ENCODE measurements at places on chromosomes 16 and 17. TPM values are rescaled to one million over a fixed set of nuclear protein-coding genes. Genes with fewer than 3 reads are reported as not detected.
A peak's percentile ranks its signal among the peaks of the same experiment; 100 is the strongest.

DNA sequence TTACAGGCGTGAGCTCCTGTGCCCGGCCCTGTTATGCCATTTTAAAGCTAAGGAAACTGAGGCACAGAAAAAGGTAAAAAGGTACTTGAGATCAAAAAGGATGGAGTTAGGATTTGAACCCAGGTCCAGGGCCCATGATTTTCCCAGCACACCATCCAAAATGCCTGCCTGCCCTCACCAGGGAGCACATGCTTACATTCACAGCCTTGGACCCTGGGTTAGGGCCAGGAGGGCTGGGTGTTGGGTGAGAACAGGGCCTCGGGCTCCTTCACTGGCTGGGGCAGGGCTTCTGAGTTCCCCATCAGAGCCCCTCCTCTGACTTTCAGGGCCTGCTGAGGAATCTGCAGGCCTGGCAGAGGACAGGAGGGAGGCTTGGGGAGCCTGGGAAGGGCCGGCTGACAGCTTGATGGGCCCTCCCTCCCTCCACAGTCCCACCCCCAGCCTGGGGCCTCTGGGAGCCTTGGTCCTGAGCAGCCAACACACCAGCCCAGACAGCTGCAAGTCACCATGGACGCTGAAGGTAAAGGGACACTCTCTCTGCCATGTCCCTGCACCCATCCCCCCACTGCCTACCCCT is at the start of gene QPRT:
Gene QPRT (plus strand): TSS at position 490 of the 577 bp plus-strand sequence. CDS start 18 bp downstream, at position 508.
- DNase-seq, result peak; percentile 88

DNA sequence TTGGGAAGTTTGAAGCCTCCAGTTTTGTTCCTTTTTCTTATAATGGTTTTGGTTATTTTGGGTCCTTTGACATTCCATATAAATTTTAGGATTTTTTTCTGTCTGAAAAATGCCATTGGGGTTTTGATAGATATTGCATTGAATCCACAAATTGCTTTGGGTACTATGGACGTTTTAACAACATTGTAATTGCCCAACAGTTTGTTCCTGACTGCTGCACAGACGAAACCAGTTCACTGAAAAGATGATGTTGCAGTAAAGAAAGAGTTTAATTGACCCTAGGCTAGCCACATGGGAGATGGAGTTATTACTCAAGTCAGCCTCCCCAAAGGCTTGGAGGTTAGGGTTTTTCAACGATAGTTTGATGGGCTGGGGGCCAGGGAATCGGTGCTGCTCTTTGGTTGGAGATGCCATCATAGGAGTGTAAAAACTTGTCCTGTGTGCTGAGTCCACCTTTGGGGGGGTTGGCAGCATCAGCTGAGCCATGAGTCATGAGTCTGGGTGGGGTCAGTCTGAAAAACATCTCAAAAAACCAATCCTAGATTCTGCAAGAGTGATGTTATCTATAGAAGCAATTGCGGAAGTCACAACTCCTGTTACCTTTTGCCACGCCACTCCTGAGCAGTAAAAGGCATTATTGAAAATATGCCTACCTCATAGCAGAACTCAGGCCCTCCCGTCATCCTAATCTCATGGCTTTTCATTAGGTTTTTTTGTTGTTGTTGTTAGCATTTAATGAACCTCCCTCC is 2.7 kb upstream of the PRSS41 start:
- peak; percentile 36 for DNase-seq

DNA sequence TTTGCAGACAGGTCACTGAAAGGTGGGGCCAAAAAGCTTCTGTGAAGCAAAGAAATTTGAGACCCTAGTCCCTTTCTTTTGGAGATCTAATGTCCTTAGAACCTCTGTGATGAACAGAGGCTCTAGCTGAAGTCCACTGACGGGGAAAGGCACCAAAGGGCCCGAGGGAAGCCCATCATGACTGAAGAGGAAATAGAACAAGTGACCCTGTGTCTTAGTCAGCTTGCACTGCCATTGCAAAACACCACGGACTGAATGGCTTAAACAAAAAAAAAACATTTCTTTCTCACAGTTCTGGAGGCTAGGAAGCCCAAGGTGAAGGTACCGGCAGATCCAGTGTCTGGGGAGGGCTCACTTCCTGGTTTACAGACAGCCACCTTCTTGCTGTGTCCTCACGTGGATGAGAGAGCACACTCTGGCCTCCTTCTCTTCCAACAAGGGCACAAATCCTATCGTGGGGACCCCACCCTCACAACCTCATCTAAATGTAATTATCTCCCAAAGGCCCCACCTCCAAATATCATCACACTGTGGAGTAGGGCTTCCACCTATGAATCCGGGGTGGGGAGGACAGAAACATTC is 24.3 kb upstream of the ASGR2 start:
- no peak for DNase-seq

The DNASE1L2 gene
- 0.91 TPM for polyA plus RNA-seq

- DNase-seq, result no peak
These were observed 98.1 kb upstream of the CCL2 start for GRCh38 chr17:34156741-34157589.

The MYH8 gene
- polyA plus RNA-seq, result 2.1 TPM

DNA sequence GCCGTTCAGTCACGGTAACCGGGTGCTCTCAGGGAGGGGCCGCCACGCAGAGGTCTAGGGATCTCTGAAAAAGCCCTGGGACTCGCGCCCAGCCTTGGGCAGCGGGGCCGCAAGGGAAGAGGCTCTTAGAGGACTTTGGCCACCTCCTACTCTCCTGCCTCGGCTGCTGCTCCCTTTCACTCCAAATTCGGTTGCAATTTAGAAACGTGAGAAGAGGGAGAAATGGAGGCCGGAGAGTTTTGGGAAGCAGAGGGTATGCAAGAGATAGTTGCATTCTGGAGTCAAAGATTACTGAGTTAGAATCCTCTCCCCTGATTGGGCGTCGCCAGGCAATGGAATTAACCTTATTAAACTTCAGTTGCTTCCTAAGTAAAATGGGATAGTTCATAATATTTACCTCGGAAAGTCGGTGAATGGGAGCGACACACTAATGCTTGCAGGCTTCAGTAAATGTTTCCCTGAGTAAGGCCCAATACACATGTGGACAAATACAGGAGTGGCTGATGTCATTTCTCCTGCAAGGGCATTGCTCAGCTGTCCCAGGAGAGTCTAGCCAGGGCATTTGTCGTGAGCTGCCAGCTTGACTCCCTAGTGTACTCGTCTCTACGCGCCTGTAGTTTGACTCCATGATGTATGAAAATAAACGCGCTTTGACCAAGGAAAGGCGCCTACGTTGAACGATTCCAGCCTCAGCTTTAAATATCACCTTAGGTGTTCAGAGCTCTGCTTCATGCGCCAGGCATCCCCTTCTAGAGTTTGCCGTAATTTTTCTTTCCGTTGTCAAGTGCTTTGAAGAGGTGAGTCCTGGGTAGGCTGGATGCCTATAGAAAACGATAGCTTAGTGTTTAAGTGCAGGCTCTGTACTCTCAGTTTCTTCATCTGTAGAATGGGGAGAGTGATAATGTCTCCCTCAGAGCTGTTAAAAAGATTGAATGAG is 667 bp downstream of the OGFOD1 start:
- peak; percentile 71 for DNase-seq

DNA sequence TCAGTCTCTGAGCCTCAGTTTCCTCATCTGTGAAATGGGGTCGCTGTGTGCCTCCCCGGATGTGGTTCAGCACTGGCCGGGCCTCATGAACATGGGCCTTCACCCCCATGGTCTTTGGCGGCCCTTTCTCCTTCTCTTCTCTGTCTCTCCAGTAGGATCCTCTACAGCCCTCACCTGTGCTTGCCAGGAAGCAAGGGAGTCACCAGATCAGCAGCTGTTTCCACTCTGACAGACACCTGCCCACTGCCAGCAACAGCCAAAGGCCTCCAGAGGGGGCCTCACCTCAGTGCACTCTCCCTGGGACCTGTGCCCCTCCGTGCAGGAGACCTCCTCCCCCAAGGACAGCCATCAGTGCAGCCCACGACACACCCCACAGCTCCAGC is 89.4 kb downstream of the C16orf78 start:
- DNase-seq, result peak; percentile 12

DNA sequence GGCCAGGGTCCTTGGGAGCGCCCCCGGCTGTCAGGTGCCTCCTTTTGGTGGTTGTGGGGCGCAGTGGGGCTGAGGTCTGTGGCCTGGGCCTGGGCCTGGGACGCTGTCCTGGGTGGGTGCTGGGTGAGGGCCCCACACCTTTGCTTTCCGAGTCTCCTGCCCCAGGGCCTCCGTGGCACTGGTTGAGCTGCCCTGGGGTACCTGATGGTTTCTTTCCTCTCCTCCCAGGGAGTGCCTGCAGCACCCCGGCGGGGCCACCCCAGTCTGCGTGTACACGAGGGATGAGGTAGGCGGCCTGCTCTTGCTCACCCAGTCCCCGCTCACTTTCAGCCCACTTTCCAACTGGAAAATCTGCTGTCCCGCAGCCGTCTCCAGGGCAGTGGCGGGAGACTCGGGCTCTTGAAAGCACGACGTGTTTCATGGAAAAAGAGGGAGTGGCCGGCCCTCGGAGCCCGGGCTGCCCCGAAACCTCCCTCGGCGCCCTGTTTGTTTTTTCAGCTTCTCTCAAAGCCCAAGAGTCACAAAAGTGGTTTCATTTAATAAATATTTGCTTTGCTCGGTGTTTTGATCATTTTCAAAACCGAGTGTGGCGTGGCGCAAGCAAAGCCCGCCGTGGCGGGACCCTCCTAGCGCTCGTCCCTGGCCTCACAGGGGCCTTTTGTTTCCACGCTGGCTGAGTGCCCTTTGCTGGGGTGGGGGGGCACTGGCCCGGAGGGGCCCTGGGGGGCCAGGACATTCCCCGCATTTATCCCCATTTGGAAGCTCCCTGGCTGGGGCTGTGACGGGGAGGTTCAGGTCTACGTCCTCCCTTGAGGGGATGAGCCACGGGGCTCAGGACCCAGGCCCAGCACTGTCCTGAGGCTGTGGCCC is 17.4 kb downstream of the ASPSCR1 start:
- DNase-seq, result no peak

GRCh38 chr17:13931800-13932460 is 137.4 kb upstream of the COX10 start:
- no peak for DNase-seq

DNA sequence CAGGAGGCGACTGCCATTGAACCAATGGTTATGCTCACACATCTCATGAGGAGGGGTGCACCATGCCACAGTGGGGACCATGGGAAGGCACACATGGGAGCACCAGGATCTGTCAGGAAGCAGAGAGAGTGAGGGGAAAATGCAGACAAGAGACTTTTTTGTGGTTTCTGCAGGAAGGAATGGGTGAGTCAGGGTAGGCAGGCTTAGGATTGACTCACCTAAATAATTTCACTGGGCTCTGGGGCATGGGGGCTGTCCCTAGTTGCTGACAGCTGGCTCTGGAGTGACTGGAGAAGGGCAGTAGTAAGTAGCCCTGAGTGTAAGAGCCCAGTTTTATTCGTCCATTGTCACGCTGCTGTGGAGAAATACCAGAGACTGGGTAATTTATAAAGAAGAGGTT is 202.4 kb downstream of the AXIN2 start:
- DNase-seq, result no peak

DNA sequence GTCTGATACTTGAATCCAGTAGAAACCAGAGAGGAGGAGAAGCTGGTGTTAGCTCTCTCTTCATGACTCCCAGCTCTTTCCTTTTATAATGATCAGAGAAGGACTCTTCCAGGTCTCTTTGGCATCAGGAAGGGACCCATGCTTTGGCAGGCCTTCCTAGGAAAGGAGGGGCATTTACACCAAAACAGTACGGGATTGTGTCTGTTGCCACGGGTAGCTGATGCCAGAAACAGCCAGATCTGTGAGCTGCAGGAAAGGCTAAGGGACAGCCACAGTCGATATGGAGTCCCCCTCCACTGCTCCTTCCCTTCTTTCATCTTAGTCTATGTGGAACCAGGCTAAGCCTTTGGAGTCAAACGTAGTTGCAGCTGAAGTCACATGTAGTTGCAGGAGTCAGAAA is 9.3 kb downstream of the CEP295NL start:
- no peak for DNase-seq

The FZD2 gene
- polyA plus RNA-seq, result 4.4 TPM

DNA sequence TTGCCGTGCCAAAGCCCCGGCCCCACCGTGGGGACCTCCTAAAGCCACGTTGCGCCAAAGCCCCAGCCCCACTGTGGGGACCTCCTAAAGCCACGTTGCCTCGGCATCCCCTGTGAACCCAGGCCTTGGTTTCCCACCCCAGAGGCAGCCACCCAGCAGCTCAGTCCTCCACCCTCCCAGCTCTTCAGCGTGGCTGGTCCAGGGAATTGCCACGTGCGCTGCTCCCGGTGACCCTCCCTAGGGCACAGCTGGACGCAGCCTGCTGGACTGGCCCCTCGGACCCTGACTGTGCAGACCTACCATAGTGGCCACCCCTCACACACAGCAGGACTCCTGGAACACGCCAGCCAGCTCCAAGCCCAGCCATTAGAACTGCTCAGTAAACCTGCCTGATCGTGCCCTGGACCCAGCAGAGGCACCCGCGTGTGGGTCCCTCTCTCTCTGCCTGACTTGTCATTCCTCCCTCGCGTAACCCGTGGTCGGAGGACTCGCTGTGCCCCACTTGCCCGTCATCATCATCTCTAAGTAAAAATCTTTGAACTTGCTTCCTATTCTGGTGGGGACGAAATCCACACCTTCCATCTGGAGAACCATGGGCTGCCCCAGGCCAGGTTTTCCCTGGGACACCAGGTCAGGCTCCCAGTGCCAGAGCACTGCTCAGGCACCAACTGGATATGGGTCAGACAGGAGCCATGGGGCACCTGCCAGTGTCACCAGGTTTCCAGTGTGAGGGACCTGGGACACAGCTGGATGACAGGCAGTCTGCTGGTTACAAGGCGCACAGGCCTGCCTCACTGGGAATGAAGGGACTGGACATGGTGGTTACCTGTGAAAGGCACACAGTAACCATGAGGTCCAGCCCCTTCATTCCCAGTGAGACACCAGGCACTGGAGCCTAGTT is 5.6 kb downstream of the CIAO3 start:
- no peak for DNase-seq

The LYRM1 gene
- polyA plus RNA-seq, result 72.6 TPM

- no peak for DNase-seq
These were observed 361.5 kb downstream of the SNX29 start for GRCh38 chr16:12337871-12338655.

DNA sequence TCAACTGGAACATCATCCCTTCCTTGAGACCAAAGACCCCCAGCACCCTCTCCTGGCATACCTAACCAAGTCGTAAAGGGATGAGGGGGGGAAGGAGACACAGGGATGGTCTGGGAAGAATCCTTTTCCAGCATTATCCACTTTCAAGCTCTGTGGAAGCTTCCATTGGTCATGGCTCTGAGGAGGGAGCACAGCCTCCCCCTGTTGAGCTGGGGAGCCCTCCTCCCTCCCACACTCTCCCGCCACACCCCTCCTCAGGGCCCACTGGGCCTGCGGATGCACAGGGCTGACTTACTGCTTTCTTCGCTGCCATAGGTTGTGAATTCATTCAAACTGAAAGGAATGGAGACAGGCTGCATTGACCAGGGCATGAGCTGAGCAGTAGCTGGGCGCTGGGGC is 12.4 kb downstream of the CSF3 start:
- DNase-seq, result no peak
